ENCODE measurements at places on chromosomes 3 and 15.

GRCh38 chr3:68135067-68135466 is 480.7 kb upstream of the SUCLG2 start:
- no peak for DNase-seq

DNA sequence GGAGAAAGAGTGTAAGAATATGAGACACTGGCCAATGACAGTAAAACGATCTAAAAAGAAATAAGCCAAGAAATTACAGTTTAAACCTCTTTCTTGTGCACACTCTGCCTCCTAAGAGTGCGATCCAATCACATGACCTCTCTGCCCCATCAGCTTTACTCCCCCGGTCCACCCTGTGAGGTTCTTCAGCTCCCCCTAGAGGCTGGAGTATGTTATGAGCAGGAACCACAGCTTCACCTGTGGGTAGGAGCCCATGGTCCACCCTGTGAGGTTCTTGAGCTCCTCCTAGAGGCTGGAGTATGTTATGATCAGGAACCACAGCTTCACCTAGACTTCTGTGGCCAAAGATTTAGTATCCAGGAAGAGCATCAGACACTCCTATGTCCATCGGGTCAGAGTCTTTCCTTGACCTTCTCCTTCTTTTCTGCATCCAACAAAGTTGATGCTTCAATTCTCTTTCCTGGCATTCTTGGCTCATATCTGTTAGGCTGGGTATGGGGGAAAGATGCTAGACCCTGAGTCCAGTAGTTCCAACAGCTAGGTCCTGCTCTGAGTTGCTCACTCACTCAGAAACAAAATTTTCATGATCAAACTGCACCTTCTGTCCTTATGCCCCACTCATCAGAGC is 164.0 kb downstream of the MINAR1 start:
- DNase-seq = no peak

DNA sequence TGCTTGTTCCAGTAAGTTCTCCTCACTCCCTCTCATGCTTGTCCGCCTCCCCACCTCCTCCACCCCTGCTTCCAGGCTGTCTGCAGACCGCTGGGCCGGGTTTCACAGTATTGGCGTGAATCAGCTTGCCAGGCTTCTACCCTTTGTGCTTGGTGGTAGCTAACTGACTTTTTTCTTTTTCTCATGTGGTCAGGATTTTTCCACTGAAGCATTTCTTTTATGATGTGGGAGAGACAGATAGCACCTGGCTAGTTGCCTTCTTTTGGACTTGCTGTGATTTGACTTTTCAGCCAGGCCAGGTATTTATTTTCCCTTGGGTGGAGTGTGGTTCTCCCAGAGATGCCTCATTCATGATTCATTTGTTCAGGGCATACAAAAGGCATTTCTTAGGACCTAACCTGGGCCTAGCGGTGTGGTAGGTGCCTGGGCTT is 60.6 kb downstream of the ST6GAL1 start:
- DNase-seq = no peak

DNA sequence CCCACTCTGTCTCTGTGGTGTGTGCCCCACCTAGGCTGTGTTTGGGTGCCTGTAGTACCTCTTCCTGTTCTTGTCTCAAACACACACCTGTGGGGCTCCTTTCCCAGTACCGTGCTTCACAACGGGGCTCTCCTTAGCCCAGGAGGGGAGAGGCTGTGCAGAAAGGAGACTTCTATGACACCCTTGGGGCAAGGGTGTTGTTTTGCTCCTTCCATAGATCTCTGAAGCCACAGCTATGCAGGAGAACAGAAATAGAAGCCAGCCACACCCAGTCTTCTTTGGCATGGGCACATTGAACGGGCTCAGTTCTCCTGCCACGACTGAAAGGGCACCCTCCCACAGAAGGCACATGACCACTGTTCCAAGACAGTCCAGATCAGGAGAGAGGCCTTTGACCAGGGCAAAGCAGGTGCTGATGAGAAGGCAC is 74.3 kb downstream of the LIPC start:
- DNase-seq = no peak

- DNase-seq = no peak
Observed at GRCh38 chr15:57245130-57245529, 131.2 kb upstream of the CGNL1 start.

GRCh38 chr15:40959331-40960141 is 6.3 kb downstream of the CHAC1 start:
- DNase-seq = no peak
